ENCODE measurements at places on chromosomes 4 and X. TPM values are rescaled to one million over a fixed set of nuclear protein-coding genes. Genes with fewer than 3 reads are reported as not detected.
A peak's percentile ranks its signal among the peaks of the same experiment; 100 is the strongest.

DNA sequence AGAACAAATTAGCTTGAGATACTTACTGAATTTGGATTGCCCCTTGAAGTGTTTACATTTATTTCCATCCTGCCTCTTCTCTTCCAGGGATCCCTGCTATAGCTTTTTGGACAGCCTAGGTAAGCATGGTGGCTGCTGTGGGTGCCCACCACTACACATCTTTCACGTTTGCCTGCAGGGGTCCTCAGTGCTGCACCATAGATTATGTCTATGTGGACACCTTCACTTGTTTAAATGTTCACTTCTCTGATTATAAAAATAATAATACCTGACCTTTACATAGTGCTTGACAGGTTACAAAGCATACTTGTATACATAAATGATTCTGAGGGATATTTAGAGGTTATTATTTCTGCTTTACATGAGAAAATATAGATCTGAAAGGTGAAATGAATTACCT, 67.9 kb upstream of the SLC4A4 start:
- DNase-seq, result peak; percentile 47

GRCh38 chrX:135295944-135296305, 13.4 kb upstream of the ETDC start:
- no peak for DNase-seq

Gene ADAM29
- polyA plus RNA-seq, result not detected

Gene MAGEC3
- polyA plus RNA-seq, result not detected

DNA sequence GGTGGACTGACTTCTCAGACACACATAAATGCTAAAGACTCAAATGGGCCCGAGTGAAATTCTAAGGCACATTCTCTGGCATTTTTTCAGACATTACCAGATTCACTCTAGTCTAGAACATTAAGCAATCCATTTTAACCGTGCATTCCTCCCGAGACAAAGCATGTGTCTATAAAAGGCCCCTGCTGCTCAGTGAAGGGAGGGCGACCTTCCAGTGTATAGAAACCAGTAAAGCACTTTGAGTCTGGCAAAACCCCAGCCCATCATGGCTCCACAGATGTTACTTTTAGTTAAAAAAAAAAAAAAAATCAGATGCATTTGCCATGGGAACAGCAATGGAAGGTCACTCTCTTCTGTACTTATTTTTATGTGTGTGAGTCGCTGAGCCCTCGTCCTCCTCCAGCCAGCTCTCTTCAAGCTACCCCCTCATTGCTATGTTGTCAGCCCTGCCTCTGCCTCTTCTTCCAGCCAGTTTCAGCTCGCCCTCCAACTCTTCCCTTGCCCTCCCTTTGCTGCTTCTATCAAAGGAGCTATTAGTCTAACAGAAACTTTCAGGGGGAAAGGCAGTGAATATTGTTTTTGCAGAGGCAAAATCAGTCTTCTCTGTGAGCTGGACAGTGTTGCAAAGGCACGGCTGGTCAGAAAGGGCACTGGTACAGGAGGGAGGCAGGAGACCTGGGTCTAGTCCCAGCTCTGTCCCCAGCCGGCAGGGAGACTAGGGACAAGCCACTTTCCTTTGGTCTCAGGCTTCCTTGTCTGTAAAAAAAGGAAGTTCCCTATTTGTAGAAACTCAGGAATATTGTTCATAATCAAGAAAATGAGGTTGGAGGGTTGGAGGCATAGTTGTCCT, 644.2 kb downstream of the ZNF674 start:
- DNase-seq, result peak; percentile 48

Gene MAGEH1
- 38.3 TPM for polyA plus RNA-seq

DNA sequence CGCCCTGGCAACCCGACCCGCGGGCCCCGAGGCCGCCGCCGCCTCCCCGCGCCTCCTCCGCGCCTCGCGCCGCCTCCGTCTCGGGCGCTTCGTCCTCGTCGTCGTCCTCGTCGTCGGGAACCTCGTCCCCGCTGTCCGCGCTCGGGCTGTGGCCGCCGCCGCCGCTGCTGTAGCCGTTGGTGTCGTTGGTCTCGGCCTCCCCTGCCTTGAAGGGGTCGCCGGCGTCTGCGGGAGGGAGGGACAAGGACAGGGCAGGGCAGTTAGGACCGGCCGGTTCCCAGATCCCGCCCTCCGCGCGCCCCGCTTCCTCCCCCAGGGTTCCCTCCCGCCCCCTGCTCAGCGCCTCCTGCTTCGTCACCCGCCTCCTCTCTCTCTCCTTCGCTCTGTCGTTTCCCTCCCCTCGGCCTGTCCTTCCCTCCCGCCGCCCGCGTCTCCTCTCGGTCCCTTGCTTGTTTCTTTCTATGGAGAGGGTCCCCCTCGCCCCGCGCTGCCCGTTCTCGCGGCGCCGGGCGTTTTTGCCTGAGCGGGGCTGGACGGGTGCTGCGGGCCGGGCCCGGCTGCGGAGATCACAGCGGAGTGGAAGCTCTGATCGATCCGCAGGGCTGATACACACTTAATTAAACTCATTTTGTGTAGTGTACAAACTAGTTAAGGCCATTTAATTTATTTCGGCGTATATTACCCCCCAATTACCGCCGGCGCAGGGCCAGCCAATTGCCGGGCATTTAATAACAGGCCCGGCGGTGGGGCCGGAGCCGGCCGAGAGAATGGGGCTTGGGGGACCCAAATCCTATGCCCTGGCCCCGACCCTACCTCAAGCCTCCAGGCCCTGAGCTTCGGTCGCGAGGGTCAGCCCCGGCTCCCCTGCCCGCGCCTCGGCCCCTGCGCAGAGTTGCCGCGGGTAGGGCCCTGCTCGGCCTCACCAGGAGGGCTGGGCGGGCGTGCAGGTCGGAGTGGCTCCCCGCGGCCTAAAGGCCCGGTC, 2.4 kb downstream of the NKX1-1 start:
- peak; percentile 30 for DNase-seq

Gene AP1AR
- 21.7 TPM for polyA plus RNA-seq

DNA sequence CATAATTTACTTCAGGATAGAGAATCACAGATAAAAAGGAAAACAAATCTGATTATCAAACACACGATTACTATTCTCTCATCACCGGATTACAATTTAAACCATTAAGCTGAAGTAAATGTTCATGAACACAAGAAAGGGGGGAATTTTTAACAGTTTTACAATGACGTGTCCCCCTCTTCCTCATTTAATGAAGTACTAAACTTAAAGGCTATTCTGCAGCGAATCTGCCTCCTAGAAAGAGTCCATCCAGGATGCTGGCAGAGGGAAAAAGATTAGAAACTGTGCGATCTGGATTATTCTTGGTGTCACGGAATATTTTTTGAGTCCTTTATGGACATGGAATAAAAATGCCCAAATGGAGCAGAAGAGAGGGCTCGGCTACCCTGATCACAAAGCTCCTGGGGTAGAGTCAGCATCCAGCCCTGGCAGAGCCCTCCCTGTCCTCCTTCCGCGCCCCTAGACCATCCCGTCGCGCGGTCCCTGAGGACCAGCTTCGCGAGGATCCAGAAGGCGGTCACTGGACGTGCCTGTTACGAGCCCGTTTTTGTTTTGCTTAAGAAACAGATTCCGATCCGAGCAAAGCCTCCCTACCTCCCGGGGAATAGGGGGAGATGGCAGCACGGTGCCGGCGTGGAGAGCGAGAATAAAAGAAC, 1.2 kb downstream of the ELF2 start:
- DNase-seq, result peak; percentile 73

Gene H2BW1
- not detected for polyA plus RNA-seq

DNA sequence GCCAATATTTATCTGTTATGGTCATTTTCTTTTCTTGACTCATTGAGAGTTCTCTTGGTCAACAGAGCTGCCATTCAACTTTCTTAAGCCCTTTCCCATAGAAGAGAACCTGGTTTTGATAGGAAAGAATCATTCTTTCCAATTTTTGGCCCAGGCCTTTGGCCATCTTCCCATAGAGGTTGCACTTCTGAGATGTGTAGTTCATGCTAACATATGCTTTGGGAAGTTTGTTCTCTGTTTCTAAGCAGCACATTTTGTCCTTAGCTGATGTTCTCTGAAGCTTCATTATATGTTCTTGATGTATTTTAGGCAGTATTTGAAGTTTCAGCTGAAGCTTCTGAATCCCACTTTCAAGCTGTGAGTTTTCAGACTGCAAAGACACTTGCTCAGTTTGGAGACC, 161.1 kb downstream of the VEGFC start:
- DNase-seq, result no peak

- DNase-seq, result no peak
Observed at GRCh38 chr4:123891881-123892280, 495.3 kb downstream of the SPRY1 start.

- peak; percentile 9 for DNase-seq
Observed at GRCh38 chrX:129690435-129690834, 35.7 kb upstream of the APLN start.
